ENCODE measurements at places on chromosomes 4 and X. TPM values are rescaled to one million over a fixed set of nuclear protein-coding genes. Genes with fewer than 3 reads are reported as not detected.

DNA sequence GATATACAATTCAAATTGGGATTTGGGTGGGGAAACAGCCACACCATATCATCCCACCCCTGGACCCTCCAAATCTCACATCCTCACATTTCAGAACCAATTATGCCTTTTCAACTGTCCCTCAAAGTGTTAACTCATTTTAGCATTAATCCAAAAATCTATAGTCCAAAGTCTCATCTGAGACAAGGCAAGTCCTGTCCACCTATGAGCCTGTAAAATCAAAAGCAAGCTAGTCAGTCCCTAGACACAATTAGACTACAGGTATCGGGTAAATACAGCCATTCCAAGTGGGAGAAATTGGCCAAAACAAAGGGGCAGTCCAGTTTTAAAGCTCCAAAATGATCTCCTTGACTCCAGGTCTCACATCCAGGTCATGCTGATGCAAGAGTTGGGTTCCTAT is 128.0 kb downstream of the NBDY start:
- no peaks in the 10 kb centered on the region for H3K4me1 ChIP-seq
- no peak overlapping the region for H3K4me3 ChIP-seq
- DNase-seq: no peak
- no peaks in the 10 kb centered on the region for H3K27me3 ChIP-seq
- no peaks in the 10 kb centered on the region for H3K36me3 ChIP-seq

DNA sequence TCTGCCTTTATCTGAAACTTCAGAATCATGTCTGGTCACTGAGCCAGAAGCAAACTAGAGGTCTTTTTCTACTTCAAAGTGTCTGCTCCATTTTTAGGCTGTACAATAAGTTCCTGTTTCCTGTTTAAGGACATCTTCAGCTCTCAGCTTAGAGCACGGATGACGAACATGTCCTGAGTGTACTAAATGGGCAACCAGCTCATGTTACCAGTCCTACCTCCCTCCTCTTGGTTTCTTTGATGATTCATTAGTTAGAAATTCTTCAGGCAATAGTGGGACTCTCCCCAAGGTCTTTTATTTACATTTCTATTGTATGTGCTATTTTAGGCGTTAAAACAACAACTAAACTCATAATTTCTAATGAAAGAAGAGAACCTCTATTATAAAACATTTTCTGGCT is 58.0 kb downstream of the ENPEP start:
- peak overlapping the region; percentile 47 for H3K4me3 ChIP-seq
- H3K4me1 ChIP-seq: no peaks in the 10 kb centered on the region
- H3K27me3 ChIP-seq: no peaks in the 10 kb centered on the region
- peak overlapping the region; percentile 82 for H3K27ac ChIP-seq
- no peaks in the 10 kb centered on the region for H3K36me3 ChIP-seq
- no peak for DNase-seq

DNA sequence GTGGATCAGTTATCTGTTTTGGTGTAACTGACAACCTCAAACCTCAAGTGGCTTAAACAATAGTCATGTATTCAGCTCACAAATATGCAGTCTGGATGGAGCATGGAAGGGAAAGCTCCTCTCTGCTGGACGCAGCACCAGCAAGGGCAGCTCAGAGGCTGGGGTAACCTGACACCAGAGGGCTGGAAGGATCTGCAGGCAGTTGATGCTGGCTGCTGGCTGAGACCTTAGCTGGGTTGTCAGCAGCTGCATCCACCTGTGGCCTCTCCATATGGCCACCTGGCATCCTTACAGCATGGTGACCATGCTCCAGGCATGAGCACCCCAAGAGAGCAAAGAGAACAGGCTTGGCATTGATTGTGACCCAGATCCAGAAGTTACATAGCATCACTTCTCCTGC is 46.7 kb downstream of the ENPP6 start:
- no peak for DNase-seq
- H3K27ac ChIP-seq: no peak overlapping the region
- H3K27me3 ChIP-seq: no peaks in the 10 kb centered on the region

- H3K27ac ChIP-seq: no peak overlapping the region
- H3K27me3 ChIP-seq: peaks cover 79% of the 10 kb centered on the region
- peaks cover 4% of the 10 kb centered on the region for H3K4me1 ChIP-seq
- DNase-seq: no peak
These were observed 1.1 kb upstream of the ATOH1 start for GRCh38 chr4:93827272-93827947.

GRCh38 chr4:91256043-91256442 is 1047.7 kb upstream of the GRID2 start:
- no peaks in the 10 kb centered on the region for H3K4me1 ChIP-seq
- no peak overlapping the region for H3K27ac ChIP-seq
- H3K4me3 ChIP-seq: no peak overlapping the region
- no peak for DNase-seq

DNA sequence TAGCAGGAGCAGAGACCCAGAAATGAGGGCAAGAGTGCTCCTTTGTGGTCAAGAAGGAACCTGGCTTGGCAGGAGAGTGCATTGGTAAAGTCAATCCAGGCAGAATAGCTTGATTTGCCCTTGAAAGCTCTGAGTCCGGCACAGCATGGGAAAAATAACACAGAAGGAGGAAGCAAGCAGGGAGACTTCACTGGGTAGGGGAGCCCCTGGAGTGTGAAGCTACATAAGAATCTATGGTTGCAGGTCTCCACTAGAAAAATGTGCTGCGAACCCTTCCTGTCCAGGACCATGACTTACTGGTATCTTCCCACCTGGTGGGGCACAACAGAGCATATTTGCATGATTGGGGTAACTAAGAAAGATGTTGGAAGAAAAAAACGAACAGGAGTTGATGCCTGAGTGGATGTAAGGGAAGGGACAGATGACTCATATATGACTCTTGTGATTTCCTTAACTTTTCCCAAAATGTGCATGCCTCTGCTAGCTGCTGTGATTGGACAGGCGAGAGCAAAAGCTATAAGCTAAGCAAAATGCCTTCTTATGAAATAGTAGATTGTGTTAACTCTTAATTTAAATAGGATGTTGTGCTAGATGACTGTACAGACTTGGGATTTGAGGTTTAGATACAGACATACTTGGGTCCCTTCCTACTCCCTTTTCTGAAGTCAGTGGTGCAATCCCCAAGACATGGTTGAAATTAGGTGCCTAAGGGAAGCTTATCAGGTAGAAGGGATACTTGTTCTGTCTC is 3.3 kb downstream of the IL13RA1 start:
- no peak overlapping the region for H3K4me3 ChIP-seq
- peak overlapping the region; percentile 89 for H3K27ac ChIP-seq
- peaks cover 15% of the 10 kb centered on the region for H3K4me1 ChIP-seq
- no peak for DNase-seq
- no peaks in the 10 kb centered on the region for H3K27me3 ChIP-seq

Gene SLC6A14
- total RNA-seq: not detected

Data from psoas muscle (tissue), 8 donors.